ENCODE measurements at places on chromosomes 2 and 18. TPM values are rescaled to one million over a fixed set of nuclear protein-coding genes. Genes with fewer than 3 reads are reported as not detected.
A peak's percentile ranks its signal among the peaks of the same experiment; 100 is the strongest.

The FAM228A gene
- total RNA-seq = 2.1 TPM

DNA sequence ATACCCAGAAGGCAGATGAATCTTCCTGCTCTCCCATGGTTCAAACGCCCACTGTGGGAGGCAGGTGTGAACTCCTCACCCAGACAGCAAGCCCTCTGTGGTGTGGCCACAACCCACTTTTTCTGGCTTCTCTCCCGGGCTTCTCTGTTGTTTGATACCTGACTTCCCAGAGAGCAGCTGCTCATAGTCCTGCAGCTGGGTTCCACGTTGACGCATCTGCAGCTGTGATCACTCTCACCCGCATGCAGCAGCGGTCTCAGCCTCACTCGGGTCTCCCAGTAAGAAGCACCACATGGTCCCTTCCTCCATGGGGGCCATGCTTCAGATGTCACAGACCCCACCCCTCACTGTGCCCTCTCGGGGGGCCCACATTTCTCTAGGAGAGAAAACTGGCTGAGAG is 3.5 kb downstream of the ASPRV1 start:
- no peak for DNase-seq

GRCh38 chr2:34423301-34423700 is 824.2 kb upstream of the FAM98A start:
- no peak for DNase-seq

- DNase-seq = peak; percentile 10
These were observed 89.6 kb downstream of the UPP2 start for GRCh38 chr2:158191076-158191895.

The BCL11A gene
- 3.5 TPM for total RNA-seq

DNA sequence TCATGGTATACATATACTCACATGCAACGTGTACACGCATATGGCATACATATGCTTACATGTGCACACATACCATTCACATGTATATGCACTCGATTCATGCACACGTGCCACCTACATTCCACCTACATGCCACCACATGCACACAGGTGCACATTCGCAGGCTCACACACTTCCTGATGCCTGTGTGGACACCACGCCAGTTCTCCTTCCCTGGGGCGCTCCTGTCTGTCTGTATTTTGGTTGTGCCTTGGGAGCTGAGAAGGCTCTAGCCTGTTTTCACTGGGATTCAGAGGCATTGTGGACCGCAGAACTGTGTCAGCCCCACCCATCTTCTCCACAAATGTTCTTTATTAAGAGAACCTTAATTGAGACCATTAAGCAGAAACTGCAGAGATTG is 96.6 kb upstream of the CTDP1 start:
- no peak for DNase-seq

Data from GM23248 (cell line).